ENCODE measurements at places on chromosomes 3 and 15. TPM values are rescaled to one million over a fixed set of nuclear protein-coding genes. Genes with fewer than 3 reads are reported as not detected.

DNA sequence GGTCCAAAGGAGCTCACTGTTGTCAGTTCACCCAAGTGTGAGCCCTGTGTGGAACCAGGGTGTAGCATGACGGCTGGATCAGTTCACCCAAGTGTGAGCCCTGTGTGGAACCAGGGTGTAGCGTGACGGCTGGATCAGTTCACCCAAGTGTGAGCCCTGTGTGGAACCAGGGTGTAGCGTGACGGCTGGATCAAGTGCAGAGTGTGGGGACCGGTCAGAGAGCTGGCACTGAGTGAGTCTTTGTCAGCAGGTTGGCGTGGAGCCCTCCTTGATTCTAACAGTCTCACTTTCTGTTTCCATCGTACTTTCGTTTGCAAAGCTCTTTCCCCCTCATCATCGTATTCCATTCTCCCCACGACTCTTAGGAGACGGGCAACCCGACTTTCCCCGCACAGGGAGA, 57.9 kb upstream of the DLG1 start:
- DNase-seq = peak; percentile 55

DNA sequence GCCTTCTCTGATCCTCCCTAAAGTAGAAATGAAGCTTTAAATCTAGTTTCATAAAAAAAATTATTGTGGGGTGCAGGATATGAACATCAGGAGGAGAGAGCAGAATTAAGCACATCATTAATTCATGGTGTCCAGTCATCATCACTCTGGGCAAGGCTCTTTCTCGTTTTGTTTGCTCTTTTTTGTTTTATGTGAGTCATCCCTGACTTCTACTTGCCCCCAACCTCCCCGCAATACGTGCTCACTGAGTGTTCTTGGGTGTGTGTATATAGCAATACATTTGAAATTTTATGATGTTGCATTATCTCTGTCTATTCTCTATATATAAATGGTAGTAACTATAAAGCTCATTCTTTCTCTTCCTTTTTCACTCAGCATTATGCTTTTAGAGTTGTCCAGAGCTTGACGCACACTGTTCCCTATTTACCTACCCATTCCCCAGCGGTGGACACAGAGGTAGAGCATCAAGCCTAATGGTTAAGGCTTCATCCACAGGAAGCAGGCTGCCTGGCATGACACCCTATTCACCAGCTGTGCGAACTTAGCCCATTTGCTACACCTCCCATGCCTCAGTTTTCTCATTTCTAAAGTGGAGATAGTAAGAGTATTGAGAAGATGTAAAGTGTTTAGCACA, 72.3 kb downstream of the CD200R1L start:
- no peak for DNase-seq

GRCh38 chr3:153113541-153113940, 48.5 kb upstream of the RAP2B start:
- no peak for DNase-seq

GRCh38 chr3:55094676-55095075, 166.8 kb upstream of the LRTM1 start:
- DNase-seq = no peak

DNA sequence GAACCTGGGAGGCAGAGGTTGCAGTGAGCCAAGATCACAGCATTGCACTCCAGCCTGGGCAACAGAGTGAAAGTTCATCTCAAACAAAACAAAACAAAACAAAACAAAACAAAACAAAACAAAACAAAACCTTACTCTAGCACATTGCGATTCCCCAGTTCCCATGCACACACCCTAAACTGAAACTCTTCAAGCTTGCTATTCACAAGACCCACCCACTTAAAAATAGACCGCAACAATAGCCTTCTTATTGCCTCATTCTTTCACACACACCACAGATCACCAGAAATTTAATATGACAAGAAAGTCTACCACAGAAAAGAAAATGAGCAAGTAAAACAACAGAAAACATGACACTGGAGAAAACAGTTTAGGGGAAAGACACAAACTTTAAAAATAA, 598.4 kb downstream of the FHIT start:
- DNase-seq = no peak

- DNase-seq = peak; percentile 53
Measured at GRCh38 chr15:71654720-71655174, 155.6 kb upstream of the NR2E3 start.

- no peak for DNase-seq
Measured at GRCh38 chr3:136675150-136675858, 76.9 kb downstream of the STAG1 start.

- peak; percentile 61 for DNase-seq
Measured at GRCh38 chr3:169966951-169967915, 626 bp downstream of the SEC62 start.

DNA sequence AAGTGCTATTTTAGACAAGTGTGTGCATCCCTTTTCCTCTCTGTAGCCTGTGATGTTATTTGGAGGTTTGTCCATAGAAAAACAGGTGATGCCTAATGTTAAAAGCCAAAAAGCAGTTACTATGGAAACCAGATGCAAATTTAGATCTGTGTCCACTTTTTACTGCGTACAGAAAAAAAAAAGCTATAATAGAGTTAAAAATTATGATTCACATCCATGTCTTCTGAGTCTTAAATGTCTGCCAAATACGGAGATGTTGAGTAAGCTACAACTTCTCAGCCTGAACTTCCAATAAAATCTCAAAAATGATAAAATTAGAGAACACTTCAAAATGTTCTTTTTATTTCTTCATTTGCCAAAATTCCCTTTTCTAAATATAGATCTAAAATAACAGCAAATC, 74.2 kb upstream of the GAP43 start:
- peak; percentile 41 for DNase-seq

DNA sequence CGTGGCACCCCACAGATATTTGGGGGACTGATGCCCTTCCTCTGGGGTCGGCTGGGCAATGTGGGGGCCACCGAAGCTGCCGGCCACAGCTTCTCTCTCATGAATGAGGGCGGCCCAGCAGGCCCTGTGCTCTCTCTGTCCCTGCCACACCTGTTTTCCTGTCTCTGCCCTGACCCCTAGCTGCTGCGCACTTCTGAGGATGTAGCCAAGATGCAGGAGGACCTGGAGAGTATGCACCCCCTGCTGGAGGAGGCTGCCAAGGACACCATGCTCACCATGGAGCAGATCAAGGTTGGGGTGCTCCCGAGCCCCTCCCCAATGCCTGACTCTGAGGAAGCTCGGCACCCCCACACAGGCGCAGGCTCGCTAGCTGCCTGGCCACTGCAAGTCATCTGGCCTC, 59.7 kb downstream of the SEMA3G start:
- peak; percentile 36 for DNase-seq

GRCh38 chr3:41097896-41098496, 101.3 kb upstream of the CTNNB1 start:
- no peak for DNase-seq

DNA sequence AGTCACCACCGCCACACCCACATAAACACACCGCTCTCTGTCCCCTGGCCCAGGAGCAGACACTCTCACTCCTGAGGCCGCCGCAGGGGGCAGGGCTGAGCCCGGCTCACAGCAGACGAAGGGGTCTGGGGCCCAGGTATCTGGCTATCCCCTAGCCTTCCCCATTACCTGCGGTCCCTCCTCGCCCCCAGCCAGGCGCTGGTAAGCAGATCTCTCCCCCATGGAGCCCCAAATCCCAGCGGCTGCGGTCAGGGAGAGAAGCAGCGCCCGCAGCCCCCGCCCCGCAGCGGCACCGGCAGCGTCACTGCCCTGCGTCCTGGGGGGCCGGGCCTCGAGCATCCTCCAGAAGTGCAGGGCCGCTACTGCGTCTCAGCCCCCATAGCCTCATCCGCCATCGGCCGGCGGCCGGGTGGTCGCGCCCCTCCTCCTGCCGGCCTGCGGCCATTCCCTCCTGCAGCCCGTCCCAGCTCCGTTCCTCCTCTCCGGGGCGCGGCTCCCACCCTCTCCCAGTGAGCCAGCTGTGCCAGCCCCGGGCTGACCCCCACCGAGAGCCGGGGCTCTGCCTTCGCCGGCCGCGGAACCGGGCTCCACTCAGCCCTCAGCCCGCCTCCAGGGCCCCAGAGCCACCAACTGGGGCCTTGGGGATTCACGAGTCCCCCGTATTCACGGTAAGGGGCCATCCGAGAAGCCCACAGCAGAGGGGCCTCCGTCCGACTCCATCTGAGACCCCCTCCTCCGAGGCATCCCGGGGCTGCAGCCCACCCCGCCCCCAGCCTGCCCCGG, 13.1 kb downstream of the TNK2 start:
- peak; percentile 65 for DNase-seq

DNA sequence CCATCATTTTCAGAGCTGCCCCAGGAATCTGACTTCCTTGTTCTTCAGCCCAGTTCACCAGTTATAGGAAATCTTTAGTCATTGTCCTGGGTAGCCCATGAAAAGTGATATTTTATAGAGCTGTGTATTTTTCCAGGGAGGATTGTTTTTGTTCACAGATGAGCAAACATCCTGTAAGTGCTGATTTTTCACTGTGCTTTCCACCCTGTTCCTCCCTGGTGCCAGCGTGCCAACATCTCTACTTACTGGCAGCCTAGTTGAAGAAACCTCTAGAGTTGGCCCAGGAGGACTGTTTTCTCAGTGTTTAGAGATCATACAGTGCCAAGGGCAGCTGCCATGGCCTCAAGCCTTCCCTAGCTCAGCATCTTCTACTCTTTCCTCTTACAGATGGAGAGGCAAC, 41.3 kb downstream of the ST6GAL1 start:
- no peak for DNase-seq

DNA sequence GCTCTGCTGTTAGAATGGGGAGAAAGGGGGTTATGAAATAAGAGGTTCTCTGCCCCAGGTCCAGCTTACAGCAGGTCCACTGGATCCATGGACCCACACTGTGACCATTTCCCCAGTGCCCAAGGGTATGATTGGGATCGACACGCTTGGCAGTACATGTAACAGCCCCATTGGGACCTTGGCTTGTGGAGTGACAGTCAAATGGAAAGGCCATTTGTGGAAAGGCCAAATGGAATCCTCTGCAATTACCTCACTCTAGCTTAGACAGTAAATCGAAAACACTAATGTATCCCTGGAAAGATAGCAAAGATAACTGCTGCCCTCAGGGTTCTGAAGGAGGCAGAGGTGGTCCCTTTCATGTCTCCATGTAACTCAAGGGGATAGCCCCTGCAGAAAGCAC, 109.1 kb downstream of the MINAR1 start:
- DNase-seq = no peak

DNA sequence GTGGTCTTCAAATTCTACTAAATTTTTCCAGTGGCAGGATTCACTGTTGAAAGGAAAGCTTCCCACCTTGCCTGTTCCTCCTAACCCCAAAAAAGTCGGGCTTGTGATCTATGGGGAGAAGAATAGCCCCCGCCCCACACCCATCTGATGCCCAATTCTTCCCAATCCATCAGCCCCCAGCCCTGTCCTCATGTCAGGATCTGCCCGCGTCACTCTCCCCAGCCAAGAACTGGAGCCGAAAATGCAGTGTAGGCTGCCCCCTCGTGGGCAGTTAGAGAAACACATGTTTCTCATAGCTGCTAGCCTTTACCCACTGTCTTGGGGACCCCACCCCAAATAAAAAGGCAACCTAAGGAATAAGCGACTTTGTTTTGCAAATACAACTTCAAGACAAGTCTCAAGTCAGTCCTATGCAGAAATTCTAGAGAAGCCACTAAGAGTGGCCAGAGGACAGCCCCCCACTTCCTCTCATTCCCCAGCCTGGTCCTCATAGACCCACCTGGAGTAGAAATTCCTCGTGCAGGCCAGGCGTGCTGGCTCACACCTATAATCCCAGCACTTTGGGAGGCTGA, 13.0 kb upstream of the CSK start:
- peak; percentile 80 for DNase-seq

DNA sequence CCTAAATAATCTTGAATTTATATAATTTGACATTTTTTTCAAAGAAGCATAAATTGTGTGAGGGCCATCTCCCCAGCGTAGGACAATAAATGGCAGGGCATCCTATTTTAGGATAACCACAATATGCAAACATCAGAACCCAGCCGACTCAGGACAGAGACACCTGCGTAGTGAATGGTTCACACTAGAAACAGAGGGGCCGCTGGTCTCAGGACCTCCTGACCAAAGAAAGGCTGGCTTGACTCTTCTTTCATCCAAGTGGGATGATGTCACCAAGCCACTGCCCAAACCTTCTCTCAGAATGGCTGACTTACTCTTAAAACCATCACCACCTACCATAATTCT, 162.1 kb downstream of the FOXP1 start:
- DNase-seq = no peak

GRCh38 chr3:39637807-39638206, 170.3 kb downstream of the MOBP start:
- no peak for DNase-seq

GRCh38 chr15:73755481-73755880, 2.3 kb upstream of the INSYN1 start:
- DNase-seq = no peak

The KBTBD8 gene
- 1.6 TPM for total RNA-seq

The EPHB1 gene
- total RNA-seq = 13.3 TPM

The ZPLD1 gene
- total RNA-seq = not detected

The VEPH1 gene
- total RNA-seq = 7.8 TPM

The POPDC2 gene
- 38.7 TPM for total RNA-seq

The LOXL1 gene
- 18.9 TPM for total RNA-seq

The IQCB1 gene
- total RNA-seq = 24.7 TPM

The SPRED1 gene
- 64.1 TPM for total RNA-seq

The CIDEC gene
- not detected for total RNA-seq

The THRB gene
- total RNA-seq = 3.4 TPM

All from tongue (tissue), 3 donors.